Astrocyte of the cerebellum (primary cell): ENCODE measurements at places on chromosomes 4 and X.

DNA sequence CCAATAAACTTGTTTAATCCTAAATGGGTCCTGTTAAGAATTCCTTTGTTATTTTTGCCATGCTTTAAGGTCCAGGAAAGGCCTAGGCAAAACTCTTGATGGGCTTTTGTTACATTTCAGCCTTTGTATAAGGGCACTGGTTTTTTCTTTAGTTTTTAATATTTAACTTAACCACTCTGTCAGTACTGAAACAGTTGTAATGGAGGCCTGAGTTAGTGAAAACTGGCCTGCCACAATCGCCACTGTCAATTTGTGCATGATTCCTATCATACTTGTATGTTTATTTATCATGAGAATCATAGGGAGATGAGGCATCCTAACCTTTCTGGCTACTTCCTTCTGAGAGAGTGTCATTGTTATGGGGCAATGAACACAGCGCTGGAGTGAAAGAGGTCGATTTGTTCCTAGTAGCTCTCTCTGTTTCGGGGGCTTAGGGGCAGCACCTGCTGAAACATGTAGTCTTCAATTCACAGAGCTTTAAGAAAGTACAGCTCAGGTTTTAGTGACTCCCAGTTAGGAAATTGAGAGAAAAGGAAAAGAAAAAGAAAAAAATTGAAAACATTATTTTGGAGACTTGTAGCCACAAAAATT is 393.8 kb upstream of the FSTL5 start:
- no peak for DNase-seq

- DNase-seq, result no peak
These were observed 21.5 kb upstream of the PHKA1 start for GRCh38 chrX:72735561-72735960.

GRCh38 chr4:102557636-102558035 is 56.5 kb downstream of the NFKB1 start:
- DNase-seq, result no peak

- peak; percentile 86 for DNase-seq
These were observed 116.0 kb downstream of the SOWAHB start for GRCh38 chr4:76781698-76782595.

GRCh38 chr4:124060261-124060918 is 652.1 kb downstream of the ANKRD50 start:
- peak; percentile 77 for DNase-seq

- DNase-seq, result no peak
These were observed 97.8 kb upstream of the ANK2 start for GRCh38 chr4:112951362-112952312.

DNA sequence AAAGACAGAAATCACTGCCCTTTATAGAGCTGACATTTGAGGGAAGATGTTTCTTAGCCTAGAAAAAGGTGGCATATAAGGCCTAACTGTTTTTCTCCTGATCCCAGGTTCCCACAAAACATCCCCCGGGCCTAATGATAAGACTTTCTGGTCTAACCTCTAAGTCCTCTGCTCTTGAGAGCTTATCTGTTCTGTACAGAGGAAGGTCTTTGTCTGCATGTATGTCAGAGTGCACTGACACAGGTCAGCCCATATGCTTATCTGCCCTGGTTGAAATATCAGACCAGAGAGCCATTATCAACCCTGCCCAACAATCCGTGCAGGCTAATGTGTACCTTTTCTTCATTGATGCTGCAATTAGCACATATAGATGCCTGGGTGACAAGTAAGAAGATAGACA is 76.2 kb downstream of the ARHGEF9 start:
- DNase-seq, result no peak
